ENCODE measurements at places on chromosomes 2 and 18. TPM values are rescaled to one million over a fixed set of nuclear protein-coding genes. Genes with fewer than 3 reads are reported as not detected.

Gene BCL2
- total RNA-seq = 83.2 TPM

GRCh38 chr2:119678021-119678656 is 862 bp upstream of the TMEM177 start:
- no peak overlapping the region for H3K27ac ChIP-seq
- peak; percentile 82 for DNase-seq
- peaks cover 14% of the 10 kb centered on the region for H3K36me3 ChIP-seq
- H3K27me3 ChIP-seq = no peaks in the 10 kb centered on the region
- H3K4me3 ChIP-seq = no peak overlapping the region
- peaks cover 22% of the 10 kb centered on the region for H3K4me1 ChIP-seq

GRCh38 chr18:10579079-10579867 is 53.4 kb downstream of the NAPG start:
- H3K27me3 ChIP-seq = no peaks in the 10 kb centered on the region
- H3K36me3 ChIP-seq = no peaks in the 10 kb centered on the region
- no peak overlapping the region for H3K27ac ChIP-seq
- no peak for DNase-seq

- no peak overlapping the region for H3K27ac ChIP-seq
- no peak for DNase-seq
- H3K27me3 ChIP-seq = peaks cover 27% of the 10 kb centered on the region
- peaks cover 10% of the 10 kb centered on the region for H3K4me1 ChIP-seq
- no peaks in the 10 kb centered on the region for H3K36me3 ChIP-seq
Observed at GRCh38 chr2:219356834-219357233, 24.3 kb upstream of the RESP18 start.

GRCh38 chr2:21251216-21251980 is 127.6 kb downstream of the TDRD15 start:
- no peak overlapping the region for H3K27ac ChIP-seq
- H3K36me3 ChIP-seq = no peaks in the 10 kb centered on the region
- DNase-seq = no peak
- no peak overlapping the region for H3K4me3 ChIP-seq
- no peaks in the 10 kb centered on the region for H3K4me1 ChIP-seq

- DNase-seq = no peak
- peaks cover under 1% of the 10 kb centered on the region for H3K4me1 ChIP-seq
- H3K27ac ChIP-seq = no peak overlapping the region
- no peaks in the 10 kb centered on the region for H3K27me3 ChIP-seq
- no peaks in the 10 kb centered on the region for H3K36me3 ChIP-seq
Observed at GRCh38 chr18:45378933-45379332, 236.3 kb upstream of the SLC14A2 start.

All from spleen (tissue), 13 donors.